Stimulated activated naive CD4-positive, alpha-beta T cell (primary cell): ENCODE measurements at places on chromosomes 13 and 19.

DNA sequence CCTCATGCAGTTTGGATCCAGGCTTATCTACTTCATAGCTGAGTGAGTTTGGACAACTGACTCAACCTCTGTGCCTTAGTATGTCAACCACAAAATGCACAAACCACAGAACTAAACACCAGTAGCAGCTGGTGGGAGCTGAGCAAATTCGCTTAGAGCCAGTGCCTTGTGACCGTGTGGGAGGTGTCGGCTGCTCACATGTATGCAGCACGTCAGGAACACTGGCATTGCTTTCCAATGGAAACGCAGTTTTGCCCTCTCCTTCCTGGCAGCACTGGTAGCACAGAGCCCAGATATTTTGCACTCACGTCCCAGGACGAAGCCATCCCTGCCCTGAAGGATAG is 8.3 kb upstream of the NTN5 start:
- no peak for DNase-seq

DNA sequence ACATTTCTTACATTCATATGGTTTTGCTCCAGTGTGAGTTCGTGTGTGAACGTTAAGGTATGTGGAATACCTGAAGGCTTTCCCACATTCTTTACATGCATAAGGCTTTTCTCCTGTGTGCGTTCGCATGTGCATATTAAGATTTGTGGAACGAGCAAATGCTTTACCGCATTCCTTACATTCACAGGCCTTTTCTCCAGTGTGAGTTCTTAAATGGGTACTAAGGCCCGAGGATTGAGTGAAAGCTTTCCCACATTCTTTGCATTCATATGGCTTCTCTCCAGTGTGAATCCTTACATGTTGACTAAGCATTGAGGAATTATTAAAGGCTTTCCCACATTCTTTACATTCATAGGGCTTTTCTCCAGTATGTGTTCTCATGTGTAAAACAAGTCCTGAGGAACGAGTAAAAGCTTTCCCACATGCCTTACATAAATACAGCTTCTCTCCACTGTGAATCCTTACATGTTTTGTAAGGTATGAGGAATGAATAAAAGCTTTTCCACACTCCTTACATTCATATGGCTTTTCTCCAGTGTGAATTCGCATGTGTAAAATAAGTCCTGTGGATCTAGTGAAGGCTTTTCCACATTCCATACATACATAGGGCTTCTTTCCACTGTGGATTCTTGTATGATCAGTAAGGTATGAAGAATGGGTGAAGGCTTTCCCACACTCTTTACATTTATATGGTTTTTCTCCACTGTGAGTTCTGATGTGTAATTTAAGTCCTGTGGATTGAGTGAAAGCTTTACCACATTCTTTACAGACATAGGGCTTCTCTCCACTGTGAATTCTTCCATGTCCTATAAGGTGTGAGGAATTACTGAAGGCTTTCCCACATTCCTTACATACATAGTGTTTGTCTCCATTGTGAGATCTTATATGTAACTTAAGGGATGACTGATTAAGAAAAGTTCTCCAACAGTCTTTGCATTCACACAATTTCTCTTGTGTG is 10.7 kb downstream of the ZNF846 start:
- no peak for DNase-seq

DNA sequence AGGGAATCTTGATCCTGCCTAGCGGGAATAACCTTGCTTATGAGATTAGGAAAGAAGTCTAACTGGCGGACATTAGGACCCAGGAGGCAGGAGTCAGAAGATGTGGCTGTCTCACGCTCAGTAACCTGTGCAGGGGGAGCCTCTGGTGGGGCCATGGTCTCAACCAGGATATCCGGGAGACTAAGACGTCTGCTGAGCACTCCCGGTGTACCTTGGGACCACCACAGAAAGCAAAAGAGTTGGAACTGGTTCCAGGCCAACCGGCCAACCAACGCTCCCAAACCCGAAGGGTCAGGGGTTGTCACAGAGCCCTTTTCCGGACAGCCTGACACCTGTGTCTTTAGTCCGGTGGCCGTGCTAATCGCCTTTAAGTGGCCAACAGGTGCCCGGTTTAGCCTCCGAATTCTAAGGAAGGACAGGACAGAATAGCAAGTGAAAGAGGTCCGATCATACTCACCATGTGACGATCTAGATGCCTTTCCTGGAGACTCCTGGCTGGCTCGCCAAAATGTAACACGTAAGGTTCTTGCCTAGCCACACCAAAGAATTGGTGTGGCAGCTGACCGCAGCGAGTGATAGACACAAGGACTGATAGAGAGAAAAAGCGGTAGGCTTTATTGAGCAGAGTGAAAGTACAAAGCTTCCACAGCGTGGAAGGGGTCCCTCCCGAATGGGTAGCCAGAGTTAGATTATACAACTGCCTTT is 103.9 kb upstream of the DIAPH3 start:
- no peak for DNase-seq

GRCh38 chr13:100403675-100404074 is 184.9 kb downstream of the GGACT start:
- DNase-seq, result no peak
